Cortex of kidney (tissue), 1 donor: ENCODE measurements at places on chromosomes 6 and 20.

- no peak for DNase-seq
Observed at GRCh38 chr6:15698471-15698870, 35.6 kb upstream of the DTNBP1 start.

- no peak for DNase-seq
Observed at GRCh38 chr20:35767683-35768481, 3.9 kb upstream of the PHF20 start.

DNA sequence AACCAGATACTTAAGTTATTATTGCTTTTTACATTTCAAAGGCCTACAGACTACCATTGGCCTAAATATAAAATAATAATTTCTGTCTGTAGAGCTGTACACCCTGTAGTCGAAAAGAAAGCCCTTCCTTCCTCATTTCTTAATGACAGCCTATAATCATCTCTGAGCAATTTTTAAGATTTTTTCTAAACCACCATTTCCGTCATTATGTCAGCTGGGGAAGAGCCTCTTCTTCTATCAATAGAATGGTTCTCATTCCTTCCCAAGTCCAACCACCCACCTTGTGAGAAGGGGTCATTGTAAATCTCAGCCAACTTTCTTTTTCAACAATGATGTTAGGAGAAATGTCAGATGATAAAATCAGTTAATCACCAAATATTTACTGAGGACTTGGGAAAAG lies 91.8 kb downstream of the PLEKHG1 start:
- DNase-seq = no peak

GRCh38 chr6:36924131-36924530 lies 30.4 kb upstream of the PI16 start:
- DNase-seq = no peak
